Esophagus squamous epithelium (tissue), 5 donors: ENCODE measurements at places on chromosomes 3 and 15.

GRCh38 chr15:97547381-97547780, 413.1 kb upstream of the ARRDC4 start:
- DNase-seq: no peak

GRCh38 chr15:59688423-59688781, 718 bp downstream of the BNIP2 start:
- no peak for DNase-seq

DNA sequence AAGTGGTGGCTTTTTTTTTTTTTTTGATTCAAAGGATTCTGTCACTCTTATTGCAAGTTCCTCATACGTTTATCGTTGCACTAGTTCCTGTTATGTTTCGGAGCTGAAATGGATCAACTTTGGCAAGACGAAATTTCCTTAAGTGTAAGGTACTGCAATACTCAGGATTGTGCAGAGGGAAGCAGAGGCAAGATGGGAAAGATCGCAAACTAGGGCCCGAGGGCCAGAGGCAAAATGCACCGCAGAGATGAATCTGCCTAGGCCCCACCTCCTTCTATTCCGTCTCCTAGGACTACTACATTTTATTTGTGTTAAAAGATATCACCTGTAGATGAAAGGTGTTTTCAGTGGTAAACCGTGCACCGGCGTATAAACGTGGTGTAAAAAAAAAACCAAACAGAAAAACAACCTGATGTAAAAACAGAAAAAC, 331 bp downstream of the RNU6-1 start:
- no peak for DNase-seq

DNA sequence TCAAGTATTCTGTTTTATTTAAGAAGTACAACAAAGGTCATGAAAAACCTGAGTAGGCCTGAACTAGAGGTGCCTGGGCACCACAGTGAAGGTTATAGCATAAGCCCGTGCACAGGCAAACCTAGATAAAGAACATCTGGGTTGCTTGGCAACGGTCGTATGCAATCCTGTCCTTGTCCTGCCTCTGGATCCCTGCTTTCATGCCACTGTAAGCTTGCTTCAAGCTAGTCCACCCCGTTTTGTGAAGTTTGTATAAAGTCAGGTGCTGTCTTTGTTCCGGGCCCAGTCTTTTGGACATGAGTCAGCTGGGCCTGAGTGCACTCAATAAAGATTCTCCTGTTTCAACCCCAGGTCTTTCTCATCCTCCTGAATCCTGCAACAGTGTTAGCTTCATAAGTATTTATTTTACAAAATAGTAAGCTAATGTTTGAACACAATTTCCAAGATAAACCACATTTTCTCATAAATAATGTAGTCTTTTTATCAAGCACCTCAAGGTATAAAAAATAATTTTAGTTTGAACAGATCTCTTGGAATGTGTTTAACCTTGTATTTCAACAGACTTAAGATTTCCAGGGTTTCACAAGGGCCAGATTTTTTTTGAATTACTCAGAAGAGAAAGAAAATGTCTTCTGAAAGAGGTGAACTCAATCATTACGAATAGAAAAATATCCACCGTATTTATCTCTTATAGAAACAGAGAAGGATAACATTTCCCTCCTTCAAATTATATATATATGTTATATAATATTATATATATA, 14.3 kb upstream of the SLC9C1 start:
- DNase-seq: no peak

DNA sequence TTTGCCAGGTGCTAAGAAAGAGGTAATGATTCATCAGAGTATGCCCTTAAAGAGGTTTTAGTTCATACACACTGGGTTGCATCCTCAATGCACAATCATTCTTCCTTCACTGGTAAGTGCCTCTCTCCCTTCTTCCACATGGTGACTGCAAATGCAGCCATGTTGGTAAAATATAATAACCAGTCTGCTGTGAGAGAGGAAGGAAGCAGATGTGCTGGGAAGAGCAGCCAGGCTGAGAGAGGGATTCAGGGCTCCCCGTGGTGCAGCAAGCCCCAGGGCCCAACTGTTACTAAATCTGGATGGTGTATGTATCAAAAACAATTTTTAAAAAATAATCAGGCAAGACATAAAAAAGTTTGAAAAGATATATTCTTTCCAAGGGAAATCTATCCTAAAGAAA, 498.1 kb downstream of the MAGI1 start:
- no peak for DNase-seq

- no peak for DNase-seq
Observed at GRCh38 chr3:68211637-68212036, 557.2 kb upstream of the SUCLG2 start.

DNA sequence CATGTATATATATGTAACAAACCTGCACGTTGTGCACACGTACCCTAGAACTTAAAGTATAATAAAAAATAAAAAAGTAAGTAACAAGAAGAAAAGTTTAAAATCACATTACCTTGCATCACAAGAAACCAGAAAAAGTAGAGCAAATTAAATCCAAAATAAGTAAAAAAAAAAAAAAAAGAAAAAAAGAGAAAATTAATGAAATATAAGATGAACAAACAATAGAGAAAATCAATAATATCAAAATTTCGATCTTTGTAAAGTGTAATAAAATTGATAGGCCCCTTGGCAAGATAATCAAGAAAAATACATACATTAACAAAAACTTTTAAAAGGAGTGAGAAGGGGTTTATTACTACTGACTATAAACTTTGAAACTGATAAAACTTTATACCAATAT, 7.4 kb upstream of the BHLHE40 start:
- no peak for DNase-seq

DNA sequence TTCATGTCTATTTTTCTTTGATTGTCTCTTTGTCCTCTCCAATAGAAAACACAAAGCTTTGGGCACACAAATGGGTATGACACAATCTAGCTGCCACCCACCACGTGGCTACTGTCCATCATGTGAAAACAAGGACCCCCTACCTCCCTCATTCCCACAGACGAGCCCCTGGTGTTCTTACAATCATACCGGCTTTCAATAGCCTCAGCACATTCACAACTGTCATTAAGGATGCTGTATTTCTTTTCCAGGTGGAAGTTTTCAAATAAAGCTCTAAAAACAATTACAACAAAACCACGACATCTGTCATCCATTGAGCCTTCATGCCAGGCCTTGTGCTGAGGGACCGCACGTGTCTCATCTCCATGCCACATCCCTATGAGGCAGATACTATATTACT, 552.6 kb upstream of the ADAMTS9 start:
- no peak for DNase-seq

DNA sequence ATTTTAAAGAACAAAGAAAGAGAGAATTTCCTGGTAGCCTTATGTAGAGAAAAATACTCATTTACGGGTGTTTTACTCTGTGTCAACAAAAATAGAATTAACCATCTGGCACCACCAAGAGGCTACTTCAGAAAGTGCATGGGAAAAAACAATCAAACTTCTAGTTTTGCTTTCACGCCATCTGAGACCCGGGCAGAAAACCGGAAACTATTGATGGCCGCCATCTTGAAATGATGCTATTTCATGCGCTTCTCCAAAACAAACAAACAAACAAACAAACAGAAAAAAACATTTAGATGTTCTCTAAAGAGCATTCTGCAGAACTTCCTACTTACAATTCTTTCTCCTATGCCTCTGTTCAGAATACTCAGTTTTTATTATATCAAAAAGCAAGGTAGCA, 49.4 kb upstream of the SYNPR start:
- no peak for DNase-seq

DNA sequence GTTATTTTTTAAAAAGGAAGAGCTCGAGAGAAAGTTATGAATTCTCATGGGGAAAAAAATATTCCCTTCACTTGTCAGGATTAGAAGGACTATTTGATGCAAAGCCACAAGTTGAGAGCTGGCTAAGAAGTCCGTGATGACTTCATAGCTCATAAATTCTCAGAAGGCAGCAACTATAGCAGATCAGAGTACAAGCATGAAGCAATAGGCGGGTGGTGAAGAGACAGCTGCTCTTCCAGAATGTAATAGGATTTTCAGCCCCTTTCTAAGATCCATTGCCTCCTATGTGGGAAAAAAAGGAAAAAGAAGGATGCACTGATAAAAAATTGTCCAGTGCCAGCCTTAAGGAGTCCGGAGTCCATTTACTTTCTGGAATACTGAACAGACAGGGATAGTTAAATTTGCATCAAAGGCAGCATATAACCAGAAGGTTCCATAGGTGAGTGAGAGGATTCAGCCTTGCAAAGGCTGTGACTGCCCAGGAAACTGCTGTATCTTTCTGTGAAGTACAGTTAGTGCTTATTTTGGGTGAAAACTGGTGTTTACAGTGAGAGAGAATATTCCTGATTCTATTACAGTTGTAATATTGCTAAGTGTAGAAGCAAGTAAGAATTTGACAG, 929.5 kb upstream of the ALCAM start:
- DNase-seq: no peak
